ENCODE measurements at places on chromosomes 1 and 21.

DNA sequence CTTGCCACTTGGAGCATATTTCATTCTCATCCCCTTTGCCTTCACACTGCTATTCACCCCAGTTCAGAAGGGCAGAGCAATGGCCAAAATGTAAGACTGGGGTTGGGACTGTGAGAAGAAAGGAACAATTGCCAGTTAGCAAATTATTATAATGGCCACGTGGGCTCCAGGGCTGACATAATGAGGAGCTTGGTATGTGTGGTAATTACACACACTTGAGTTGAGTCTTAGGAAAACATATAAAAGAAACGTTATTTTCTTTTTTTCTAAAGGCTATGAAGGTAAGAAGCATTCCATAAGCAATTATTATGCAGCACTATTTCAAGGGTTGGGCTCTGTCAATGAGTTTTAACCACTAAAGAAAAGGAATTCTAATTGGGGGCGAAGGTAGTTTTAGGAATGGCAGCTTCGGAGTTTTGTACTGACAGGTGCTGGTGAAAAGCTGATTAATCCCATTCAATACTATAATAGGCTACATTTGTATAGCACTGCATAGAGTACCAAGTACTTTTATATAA, 32.5 kb upstream of the BCL10 start:
- DNase-seq: no peak

- DNase-seq: no peak
Measured at GRCh38 chr1:234316937-234317336, 56.3 kb upstream of the COA6 start.

GRCh38 chr1:69215883-69216282, 351.8 kb upstream of the LRRC7 start:
- no peak for DNase-seq

DNA sequence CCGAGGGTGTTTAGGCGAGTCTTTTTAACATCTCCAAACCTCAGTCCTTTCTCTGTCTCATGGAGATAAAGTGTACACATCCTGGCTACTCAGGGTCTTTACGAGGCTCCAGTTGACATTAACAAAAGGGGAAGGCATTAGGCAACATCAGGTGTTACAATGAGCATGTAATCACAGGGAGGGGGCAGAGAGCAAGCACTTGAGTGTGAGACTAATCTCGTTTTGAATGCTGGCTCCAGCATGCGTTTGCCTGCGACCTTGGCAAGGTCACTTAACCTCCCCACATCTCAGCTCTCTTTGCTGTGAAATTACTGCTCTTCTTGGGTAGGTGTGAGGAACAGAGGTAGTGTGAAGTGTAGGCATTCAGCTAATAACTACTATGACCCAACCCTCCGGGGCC, 3.1 kb downstream of the TNNT2 start:
- DNase-seq: no peak

- no peak for DNase-seq
Measured at GRCh38 chr21:44333509-44334328, 5.5 kb downstream of the CFAP410 start.

- no peak for DNase-seq
Measured at GRCh38 chr1:177309880-177310279, 139.1 kb downstream of the BRINP2 start.

DNA sequence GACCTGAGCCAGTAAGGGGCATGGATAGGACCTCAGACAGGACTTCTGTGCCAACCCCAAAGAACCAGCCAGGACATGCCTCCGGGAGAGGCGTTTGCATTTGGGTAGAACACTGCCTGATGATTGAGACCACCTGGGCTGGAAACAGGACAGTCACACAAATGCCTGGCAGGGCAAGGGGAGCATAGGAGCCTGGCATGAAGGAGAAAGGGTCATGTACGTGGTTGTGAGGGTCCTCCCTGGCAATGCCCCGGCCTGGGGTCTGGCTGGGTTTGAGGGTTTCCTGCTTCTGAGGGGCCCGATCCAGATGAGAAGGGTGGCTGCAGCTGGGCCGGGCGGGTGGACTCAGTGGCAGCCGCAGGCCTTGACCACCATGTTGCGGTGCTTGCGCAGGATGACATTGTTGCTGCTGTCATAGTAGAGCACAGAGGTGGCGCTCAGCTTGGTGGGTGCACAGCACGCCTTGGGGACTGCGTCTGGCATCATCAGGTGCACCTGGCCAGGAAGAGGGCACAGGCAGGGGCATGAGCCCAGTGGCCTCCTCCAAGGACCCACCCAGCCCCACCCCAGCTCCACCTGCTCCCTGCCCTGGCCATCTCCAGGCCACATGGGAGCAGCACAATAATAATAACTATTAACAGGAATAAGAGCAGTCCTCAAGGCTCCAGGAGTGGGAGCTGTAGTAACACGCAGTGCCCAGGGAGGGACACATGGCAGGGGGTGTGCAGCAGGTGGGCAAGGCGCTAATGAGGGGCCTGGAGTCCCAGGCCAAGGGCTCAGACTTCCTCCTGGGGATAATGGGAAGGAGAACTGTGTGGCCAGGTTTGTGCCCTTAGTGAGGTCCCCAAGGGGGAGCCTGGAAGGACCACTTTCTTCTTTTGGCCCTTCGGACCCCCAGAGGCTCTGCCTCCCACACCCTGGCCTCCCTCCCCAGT, 10.8 kb downstream of the OXCT2 start:
- DNase-seq: no peak

GRCh38 chr1:32487182-32487581, 22.3 kb downstream of the ZBTB8B start:
- no peak for DNase-seq

DNA sequence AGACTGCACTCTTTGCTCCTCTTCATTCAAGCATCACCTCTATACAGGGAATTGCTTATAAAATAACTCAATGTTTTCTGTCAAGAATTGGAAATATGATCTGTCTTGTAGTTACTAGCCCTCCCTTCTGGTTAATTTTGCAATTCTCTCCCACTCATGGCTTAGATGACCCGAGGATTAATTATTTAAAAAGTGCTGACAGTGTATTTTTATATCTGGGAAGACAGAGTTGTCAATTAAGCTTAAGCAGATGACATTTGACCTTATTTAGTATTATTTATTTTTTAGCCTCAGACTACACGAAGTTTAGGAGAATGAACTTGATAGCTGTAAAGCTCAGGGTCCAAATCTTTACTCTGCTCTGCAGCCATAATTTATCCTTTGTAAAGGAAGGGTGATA, 538.5 kb downstream of the NEGR1 start:
- DNase-seq: no peak

DNA sequence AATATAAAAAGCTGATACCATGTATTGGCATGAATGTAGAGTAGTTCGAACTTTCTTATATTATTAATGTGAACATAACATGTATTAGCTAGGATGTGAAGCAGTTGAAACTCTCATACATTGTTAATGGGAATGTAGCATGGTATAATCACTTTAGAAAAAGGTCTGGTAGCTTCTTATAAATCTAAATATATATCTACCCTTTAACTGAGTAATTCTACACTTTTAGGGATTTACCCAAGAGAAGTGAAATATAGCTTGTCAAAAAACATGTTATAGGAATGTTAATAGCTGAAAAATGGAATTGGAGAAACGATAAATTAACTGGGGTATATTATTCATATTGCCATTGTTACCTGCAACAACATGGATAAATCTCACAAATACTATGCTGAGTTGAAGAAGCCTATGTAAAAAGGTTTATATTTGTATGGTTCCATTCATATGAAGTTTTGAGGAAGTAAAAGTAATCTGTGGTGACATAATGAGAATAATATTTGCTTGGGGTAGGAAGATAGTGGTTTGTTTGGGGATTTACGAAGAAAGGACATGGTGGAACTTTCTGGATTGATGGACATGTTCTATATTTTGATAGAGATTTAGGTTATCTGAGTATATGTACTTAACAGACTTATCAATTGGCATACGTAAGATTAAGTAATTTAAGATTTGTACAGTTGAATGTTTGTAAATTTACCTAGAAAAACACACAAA, 76.6 kb downstream of the MAST2 start:
- no peak for DNase-seq

- no peak for DNase-seq
Measured at GRCh38 chr1:225813214-225813964, 3.5 kb downstream of the EPHX1 start.

GRCh38 chr21:35257413-35257812, 208.3 kb upstream of the RUNX1 start:
- DNase-seq: no peak

GRCh38 chr1:231925864-231926263, 299.3 kb downstream of the DISC1 start:
- no peak for DNase-seq

GRCh38 chr1:150364231-150365003, 470 bp downstream of the RPRD2 start:
- no peak for DNase-seq

GRCh38 chr1:198096390-198096789, 60.4 kb upstream of the NEK7 start:
- DNase-seq: no peak

DNA sequence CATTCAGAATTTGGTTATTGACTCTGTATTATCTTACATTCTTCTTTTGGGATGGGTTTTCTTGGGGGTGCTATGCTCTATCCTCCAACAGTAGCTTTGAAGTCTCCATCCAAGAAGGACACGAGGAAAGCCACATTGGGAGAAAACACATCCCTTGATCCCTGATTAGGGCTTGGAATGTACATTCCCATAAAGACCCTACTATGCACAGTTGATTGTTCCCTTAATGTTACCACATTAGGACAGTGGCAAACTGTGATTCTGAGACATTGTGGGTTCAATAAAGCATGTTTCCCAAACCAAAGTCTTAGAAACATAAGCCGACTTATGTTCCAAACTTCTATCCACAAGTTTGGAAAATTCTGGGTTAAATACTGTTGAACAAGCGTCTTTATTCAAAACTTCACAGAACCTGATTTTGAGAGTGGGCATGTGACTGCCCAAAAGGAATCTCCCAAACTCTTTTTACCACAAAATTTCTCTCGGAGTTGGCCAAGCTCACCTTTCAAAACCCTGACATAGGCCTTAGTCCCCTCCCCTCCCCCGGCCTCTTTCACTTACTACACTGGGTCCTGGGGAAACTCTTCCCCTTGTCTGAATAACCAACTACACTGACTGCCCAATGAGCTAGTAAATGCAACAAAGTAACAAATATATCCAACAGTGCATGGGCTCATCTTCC, 177.0 kb upstream of the KAZN start:
- no peak for DNase-seq

DNA sequence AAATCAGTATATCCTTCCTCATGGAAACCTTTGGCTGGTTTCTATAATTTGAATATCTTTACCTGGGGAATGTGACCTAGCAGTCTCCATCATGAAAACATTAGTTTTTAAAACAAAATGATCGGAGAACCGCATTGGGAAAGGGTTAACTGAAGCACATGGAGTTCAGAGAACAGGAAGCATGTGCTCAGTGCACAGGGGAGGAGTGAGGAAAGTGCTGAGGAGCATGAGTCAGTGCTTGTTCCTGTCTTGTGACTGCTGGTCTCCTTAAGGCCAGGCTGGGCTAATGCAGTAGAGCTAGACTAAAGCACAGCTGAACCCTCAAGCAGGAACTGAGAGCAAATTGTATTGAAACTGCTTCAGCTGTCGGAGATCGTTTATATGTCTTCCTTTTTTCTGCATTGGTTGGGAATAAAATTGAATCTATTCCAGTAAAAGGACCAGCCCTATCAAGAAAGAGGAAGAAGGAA, 5.8 kb downstream of the IFI16 start:
- no peak for DNase-seq

DNA sequence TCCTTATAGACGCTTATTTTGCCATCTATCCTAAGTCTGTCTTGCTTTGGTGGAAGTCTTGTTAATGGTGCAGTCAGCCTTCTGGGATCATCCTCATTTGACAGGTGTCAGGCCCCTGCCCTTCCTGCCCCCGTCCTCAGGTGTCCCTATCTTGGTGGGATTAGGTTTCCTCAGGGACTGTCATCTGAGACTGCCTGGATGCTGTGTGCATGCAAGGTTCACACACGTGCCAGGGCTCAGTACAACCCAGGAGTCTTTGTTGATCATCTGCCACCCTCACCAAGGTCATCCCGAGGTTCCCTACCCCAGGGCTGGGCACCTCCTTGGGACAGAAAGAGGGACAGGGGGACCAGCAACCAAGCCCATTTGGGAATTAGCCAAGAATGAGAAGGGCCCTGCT, 18.0 kb downstream of the PADI2 start:
- DNase-seq: no peak

GRCh38 chr1:48831120-48831978, 54.7 kb upstream of the BEND5 start:
- DNase-seq: no peak

DNA sequence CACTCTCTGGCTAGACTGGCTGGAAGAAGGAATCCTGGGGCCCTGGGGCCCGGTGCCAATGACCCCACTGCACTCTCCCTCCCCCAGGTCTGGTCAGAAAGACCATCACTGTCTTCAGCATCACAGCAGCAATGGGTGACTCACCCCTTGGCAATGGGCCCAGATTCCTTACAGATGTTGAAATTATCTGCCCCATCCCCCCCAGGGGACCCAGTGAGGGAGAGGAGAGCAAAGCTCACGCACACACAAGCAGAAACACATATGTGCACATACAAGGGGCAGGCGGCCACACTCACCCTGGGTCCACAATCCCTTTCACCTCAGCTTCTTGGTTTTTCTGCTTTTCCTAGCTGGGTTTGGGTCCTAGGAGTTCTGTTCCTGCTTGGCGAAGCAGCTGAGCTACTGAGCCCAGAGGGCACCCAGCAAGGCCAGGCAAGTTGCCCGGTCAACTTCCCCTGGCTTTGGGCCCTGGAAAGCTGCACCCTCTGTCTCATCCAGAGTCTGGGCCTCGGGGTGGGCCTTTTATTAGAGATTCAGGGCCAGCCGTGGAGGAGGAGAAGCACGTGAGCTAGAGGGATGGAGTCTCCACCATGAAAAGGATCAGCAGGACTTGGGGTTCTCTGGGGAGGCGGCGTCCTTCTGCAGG, 2.6 kb downstream of the COL16A1 start:
- DNase-seq: no peak

GRCh38 chr1:48031676-48032075, 34.5 kb upstream of the TRABD2B start:
- DNase-seq: no peak
